ENCODE measurements at places on chromosomes 3 and 15.

GRCh38 chr3:56806407-56806806 is 4.7 kb upstream of the ARHGEF3 start:
- peak; percentile 87 for DNase-seq

GRCh38 chr15:99509686-99510461 is 55.9 kb upstream of the MEF2A start:
- no peak for DNase-seq

- no peak for DNase-seq
Observed at GRCh38 chr15:40343512-40343911, 2.8 kb upstream of the CCDC9B start.

DNA sequence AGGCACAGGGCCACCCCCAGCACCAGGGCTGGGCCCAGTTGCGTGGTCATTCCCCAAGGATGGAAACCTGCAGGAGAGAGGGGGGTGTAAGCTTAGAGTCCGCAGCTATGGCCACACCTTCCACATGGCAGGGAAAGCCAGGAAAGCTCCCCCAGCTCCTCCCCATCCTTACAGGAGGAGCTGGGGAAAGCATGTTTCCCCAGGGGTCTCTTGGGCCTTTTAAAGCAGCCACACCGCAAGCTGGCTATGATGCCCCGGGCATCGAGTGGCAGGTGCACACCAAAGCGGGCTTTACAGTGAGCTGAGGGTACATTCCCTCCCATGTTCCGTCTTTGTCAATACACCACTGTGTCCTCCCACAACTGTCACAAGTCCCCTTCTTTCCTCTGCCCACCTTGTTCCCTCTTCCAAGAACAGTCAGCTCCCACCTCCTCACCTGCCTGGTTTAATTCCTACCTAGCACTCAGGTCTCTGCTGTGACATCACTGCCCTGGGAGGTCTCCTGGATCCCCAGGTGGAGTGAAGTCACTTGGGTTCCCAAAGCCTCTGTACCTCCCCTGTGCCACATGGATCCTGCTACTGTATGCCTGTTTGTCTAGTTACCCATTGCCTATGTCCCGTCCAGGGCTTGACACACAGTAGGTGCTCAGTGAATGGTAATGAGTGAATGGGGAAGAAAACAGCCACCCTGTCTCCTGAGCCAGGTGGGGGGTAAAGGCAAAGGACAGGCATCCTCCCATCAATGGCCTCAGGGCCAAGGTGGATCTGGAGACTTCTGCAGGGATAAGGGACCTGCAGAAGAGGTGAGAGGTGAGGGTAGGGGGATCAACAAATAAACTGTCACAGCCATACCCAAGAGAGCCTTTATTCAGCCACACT is 3.4 kb downstream of the HYAL3 start:
- DNase-seq: no peak

GRCh38 chr15:69979262-69979661 is 118.5 kb downstream of the TLE3 start:
- peak; percentile 64 for DNase-seq

DNA sequence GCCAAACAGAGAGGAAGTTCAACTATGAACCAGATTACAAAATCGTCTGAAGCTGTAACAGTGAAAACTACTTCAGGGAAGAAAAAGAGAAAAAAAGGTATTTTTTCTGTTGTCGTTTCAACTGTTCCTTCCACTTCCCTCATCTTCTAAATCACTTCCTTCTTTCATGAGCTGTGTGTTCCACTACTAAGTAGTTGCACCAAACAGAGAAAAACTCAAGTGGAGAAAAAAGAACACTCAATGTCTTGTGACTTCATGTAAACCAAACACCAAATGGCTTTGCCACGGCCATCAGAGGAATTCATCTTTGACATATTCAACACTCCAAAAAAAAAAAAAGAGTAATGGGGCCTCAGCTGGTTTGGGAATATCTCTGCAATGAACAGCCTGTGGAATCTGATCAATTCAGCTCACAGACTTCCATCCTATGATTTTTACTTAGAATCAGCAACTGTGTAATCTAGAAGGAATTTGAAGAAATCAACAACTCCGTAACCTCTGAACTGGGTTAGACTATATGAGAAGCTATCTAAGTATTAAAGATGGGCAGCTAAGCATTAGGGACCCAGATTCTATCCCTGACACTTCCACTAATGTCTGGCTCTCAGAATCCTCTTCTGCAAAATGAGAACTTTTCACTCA is 47.5 kb upstream of the RNF7 start:
- DNase-seq: no peak

- peak; percentile 11 for DNase-seq
Observed at GRCh38 chr15:59154243-59154642, 49.3 kb downstream of the CCNB2 start.

GRCh38 chr3:138890555-138891187 is 55.9 kb upstream of the PIK3CB start:
- no peak for DNase-seq

DNA sequence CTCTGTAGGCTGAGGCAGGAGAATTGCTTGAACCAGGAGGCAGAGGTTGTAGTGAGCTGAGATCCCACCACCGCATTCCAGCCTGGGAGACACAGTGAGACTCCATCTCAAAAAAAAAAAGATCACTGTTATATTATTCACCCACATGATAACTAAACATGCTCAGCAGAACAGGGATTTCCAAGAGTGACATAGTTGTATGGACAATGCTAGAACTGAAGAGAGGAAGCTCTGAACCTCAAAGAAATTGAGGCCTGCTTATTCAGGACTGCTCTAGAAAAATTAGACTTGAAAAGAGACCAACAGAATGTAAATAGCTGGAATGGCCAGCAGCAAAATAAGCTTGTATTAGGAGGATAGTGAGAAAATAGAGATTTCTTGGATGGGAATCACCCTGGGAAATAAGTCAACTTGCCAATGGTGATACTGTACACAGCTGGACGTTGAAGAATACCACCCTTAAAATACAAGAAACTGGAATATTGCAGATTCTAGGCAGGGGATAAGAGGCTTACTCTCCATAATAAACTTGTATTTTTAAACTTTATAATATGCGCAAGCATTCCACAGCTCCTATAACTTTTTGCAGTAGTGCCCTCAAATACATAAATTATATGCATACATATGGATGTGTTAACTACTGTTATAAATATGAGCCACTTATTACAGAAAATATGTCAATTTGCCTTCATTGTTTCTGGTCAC is 28.2 kb downstream of the PIK3CB start:
- no peak for DNase-seq

GRCh38 chr15:90192961-90193786 is 8.0 kb upstream of the SEMA4B start:
- peak; percentile 94 for DNase-seq

- DNase-seq: no peak
Observed at GRCh38 chr3:32499585-32499984, 3.1 kb downstream of the CMTM6 start.

DNA sequence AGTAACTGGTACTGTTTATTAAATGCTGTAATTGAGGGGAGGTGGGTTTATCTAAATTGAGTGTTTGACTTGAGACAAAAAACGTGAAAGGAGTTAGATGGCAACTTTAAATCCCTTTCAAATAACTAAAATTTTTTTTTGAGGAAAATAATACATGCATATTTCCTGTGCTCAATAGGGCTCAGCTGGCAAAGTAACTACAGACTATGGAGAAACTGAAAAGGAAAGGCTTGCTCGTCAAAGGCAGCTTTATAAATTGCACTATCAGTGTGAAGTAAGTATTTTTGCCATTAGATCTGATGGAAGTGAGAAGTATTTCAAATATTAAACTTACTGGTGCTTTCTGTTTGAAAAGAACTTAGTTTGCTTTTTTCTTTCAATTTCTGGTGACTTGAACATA is 72.2 kb downstream of the DZIP3 start:
- no peak for DNase-seq

GRCh38 chr15:23616536-23616935 is 31.1 kb downstream of the MAGEL2 start:
- no peak for DNase-seq

GRCh38 chr15:90191344-90191687 is 9.8 kb upstream of the SEMA4B start:
- no peak for DNase-seq

- no peak for DNase-seq
Observed at GRCh38 chr3:162302983-162303624, 806.5 kb downstream of the OTOL1 start.

- DNase-seq: no peak
Observed at GRCh38 chr15:58247855-58248842, 110.0 kb downstream of the AQP9 start.

DNA sequence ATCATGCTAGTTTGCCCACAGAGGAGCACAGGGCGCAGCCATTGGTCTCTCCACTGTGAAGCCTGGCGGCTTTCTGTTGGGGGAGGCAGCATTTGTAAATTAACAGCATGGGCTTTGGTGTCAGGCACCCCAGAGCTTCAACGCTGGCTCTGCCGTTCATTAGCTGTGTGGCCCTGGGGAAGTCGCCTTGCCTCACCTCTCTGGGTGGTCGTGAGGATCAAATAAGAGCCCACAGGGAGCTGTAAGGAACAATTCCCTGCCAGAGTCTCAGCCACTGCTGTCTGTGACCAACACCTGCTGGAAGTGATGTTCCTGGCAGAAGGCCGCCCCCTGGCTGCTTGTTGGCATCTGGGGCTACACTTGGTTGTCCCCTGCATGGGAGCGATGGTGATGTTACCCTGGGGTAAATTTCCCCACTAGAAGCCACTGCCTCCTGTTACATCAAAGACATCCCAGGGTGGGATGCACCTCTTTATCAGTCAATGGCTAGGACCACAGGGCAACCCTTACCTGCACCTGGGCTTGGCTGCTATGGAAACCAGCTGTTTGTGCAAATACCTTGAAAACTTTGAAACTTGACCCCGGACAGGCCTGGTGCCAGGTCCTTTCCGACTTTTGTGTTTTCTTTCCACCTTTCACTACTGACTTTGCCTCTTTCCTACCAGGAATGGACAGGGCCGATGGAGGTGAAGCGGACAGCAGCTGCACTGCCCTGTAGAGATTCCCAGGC is 36.9 kb downstream of the DNASE1L3 start:
- peak; percentile 56 for DNase-seq

DNA sequence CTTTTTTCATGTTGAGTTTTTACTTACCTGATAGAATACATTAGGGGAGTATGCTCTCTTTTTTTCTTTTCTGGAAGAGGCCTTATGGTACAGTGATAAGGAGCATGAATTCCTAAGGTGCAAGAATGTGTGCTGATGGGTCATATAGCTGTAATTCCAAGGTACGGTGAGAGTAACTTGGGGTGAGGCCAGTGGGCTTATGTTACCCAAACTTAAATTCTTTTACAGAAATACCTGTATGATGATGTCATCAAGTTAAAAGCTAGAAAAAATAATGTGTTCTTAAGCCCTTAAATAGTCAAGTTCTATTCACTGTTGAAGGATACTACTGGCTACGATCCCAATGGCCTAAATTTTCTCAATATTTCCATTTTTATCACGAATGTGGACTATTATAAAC is 111.2 kb downstream of the GMPS start:
- no peak for DNase-seq

- DNase-seq: no peak
Observed at GRCh38 chr3:74527566-74527965, 86.9 kb downstream of the CNTN3 start.

Measured in NCI-H82 (cell line).